ENCODE measurements at places on chromosomes 11 and 22.

DNA sequence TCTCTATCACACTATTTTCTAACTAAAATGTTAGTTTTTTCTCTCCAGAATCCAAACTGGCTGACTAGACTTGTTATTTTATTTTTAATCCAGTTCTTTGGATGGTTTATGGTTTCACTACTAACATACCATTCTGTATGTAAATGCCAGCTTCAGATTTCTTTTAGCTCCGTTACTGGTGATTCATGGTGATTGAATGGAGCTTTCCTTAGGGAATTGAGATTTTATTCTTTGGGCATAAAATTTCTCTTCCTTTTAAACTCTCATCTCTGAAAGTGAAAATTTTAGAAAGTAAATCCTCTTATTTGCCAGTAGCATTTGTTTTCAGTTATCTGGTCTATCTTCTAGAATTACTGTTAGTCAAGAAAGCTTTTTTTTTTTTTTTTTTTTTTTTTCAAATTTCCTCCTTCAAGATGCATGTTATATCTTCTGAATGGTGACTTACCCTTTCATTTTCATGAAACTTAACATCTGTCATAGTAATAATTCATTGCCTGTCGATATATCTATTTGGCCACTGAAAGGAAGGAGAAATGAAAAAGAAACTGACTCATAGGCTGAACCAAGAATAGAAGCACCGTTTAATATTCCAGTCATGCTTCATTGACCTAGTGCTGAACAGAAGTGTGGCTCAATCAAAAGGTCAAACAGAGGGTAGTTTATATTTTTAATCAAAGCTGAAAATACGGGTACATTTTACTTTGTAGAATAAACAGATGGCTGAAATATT lies 6.4 kb downstream of the ENDOD1 start:
- DNase-seq = peak; percentile 51

DNA sequence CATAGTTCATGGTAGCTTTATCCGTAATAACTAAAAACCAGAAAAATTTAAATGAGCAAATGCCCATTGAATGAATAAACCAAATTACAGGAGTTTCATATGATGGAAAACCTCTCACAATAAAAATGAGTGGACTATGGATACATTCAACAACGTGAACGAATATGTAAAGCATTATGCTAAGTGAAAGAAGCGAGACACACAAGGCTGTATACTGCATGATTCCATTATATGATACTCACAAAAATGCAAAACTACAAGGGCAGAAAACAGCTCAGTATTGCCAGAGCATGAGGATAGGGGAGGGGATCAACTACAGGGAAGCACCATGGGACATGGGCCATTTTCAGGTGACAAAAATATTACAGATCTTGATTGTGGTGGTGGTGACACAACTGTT lies 22.2 kb downstream of the DDI1 start:
- DNase-seq = no peak

DNA sequence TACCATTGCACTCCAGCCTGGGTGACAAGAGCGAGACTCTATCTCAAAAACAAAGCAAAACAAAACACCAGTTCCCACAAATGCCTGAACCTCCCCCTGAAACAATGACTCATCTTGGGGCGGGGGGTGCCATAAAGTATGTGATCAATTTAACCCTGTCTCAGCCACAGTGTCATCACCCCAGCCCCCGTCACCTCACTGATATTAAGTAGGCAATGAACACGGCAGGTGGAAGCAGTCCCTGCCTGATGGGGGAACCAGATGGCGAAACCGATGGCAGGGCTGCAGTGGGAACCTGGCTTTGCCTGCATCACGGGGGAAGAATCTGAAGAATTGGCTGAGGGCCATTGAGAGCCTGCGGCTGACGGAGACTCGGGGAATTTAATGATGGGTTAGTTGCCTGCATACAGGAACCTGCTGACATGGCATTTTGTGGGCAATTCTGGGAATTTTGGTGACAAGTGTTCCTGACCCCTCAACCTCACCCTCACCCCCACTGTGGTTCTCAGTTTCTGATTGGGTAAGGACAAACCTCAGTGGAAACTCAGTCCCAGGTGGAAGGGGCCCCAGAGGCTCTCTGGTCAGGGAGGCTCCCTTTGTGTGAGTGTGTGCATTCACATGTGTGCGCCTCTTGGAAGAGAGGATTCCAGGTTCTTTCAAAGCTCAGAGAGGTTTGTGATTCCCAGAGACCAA lies 39.1 kb upstream of the SHISAL1 start:
- peak; percentile 90 for DNase-seq

DNA sequence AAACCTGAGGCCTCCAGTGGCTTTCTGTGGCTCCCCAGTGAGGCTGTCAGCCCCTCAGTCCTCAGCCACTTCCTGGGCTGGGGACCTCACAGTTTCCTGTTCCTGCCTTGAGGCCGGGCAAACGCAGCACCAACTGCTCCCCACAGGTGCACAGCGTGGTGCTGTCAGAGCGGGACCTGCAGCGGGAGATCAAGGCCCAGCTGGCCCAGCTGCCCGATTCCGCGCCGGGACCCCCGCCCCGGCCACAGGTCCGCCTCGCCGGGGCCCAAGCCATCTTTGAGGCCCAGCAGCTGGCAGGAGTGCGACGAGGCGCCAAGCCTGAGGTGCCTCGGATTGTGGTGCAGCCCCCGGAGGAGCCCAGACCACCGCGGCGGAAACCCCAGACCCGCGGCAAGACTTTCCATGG lies 5.4 kb downstream of the TBC1D10C start:
- DNase-seq = no peak

GRCh38 chr11:115169251-115169650 lies 335.0 kb downstream of the CADM1 start:
- DNase-seq = no peak

GRCh38 chr11:76156971-76157427 lies 49.3 kb downstream of the WNT11 start:
- no peak for DNase-seq

GRCh38 chr11:6655790-6656583 lies at the start of gene DCHS1:
DCHS1 (minus strand) TSS chr11:6655809; CDS start chr11:6641613, 14,196 bp downstream.
- DNase-seq = peak; percentile 56

DNA sequence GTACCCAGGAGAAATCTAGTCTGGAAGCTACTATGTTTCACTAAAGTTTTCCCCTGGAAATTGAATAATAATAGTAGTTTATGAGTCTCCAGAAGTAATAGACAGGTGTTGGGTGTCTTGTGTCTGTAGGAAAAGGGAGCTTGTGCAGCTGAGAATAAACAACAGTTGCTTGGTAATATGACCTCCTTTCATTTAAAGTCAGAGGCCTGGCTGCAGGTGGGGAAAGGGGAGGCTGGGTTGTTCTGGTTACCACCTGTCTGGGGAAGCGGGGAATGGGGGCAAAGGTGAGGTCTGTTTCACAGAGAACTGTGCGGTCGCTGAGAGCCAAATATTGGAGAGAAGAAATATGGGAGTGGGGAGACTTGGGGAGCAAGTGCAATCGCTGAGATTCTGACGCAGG lies 3.3 kb upstream of the GRAMD1B start:
- DNase-seq = no peak

- DNase-seq = no peak
Observed at GRCh38 chr11:60813324-60813723, 28.2 kb downstream of the MS4A10 start.

DNA sequence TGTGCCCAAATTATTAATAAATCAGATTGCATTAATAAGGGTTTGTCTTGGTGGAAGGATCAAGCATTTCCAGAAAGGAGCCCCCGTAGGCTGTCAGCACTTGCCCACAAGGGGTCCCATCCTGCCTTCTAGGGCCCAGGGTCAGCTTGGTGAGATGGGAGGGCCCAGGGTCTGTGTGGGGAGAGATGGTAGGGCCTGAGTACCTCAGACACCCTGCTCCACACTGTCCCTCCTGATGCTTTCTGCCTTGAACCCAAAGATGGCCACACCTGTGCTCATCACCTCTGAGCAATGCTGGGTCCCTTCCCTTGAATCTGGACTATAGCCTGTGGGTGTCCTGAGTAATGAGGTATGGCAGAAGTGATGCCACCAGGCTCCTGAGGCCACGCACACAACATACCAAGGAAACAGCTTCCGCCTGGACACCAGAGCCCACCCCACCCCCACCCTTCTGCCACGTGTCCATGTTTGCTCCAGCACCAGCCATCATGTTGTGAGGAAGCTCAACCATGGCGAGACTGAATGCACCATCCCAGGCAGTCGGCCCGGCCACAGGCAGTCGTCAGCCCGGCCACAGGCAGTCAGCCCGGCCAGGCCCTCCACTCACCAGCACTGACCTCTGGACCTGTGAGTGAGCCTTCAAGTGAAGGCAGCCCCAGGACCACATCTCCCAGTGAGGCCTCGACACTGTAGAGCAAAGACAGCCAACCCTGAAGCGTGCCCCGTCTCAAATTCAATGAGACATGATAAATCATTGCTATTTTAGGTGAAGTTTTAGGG lies 6.8 kb downstream of the BET1L start:
- DNase-seq = no peak

DNA sequence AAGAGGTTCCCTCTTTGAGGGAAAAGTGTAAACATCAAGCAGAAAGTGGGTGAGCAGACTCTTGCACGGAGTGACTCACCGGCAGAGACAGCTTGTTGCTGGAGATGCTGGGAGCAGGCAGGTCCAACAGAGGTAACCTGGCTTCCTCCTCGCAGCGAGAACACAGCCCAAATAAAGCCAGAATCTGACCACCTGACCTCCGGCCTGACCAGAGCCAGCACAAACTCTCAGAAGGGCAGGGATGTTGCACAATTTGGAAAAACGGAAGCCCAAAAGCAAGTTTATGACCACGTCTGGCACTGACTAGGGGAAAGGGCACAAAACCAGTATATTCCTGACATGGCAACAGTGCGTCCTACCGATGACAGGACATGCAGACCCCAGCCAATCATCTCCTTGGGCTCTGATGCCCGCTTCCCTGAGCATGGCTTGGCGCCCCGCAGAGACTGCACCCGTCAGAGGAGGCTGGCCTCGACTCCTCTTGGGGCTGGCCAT lies 5.4 kb downstream of the SMCO4 start:
- peak; percentile 45 for DNase-seq

GRCh38 chr22:46356496-46357480 lies 21.3 kb downstream of the TRMU start:
- no peak for DNase-seq

GRCh38 chr11:57150454-57150917 lies 31.3 kb upstream of the LRRC55 start:
- DNase-seq = no peak

- no peak for DNase-seq
Observed at GRCh38 chr22:34886391-34886790, 179.6 kb upstream of the ISX start.

- no peak for DNase-seq
Observed at GRCh38 chr11:133999355-133999754, 42.6 kb upstream of the IGSF9B start.

- DNase-seq = no peak
Observed at GRCh38 chr11:48017105-48017830, 36.9 kb downstream of the PTPRJ start.

DNA sequence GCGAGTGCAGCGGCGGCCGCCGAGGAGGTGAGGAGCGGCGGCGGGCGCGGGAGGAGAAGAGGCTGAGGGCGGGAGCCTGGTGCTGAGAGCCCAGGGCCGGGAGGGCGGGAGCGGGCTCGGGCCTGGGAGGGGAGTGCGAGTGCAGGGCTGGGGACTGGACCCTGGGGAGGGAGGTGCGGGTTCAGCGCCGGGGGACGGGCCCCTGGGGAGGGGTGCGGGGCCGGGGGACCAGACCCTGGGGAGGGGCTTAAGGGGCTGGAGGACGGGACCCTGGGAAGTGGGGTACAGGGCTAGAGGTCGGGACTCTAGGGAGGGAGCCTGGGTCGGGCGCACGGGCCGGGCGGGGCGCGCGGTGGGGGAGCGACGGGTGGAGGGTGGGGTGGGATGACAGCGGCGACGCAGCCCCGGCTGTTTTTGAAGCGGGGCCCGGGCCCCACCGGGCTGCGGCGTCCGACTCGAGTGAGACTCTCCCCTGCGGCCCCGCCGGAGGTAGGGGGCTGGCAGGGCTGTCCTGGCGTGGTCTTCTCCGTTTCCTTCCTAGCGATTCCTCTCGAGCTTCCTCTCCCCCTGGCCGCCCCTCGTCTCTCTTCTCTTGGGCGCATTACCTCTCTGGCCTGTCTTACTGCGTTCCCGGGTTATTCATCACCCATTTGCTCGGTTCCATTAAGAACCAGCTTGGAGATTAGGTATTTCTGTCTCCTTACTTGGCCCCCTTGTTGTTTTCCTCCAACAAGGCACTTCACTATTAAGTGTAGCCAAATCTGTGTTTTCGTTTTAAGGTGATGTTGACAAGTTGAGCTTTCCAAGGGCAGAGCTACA lies 754 bp downstream of the NUP50 start:
- peak; percentile 52 for DNase-seq

- no peak for DNase-seq
Observed at GRCh38 chr11:118295815-118296454, 8.6 kb upstream of the CD3E start.

- DNase-seq = no peak
Observed at GRCh38 chr11:20122131-20122530, 38.1 kb downstream of the DBX1 start.

GRCh38 chr22:24147666-24148065 lies 33.6 kb upstream of the SUSD2 start:
- no peak for DNase-seq

GRCh38 chr22:32685512-32685911 lies 116.0 kb upstream of the TIMP3 start:
- DNase-seq = no peak

Data from AG08396 (cell line).